ENCODE measurements at places on chromosomes 5 and 9. TPM values are rescaled to one million over a fixed set of nuclear protein-coding genes. Genes with fewer than 3 reads are reported as not detected.

- H3K27me3 ChIP-seq = no peaks in the 10 kb centered on the region
- H3K4me3 ChIP-seq = no peak overlapping the region
- DNase-seq = no peak
- peaks cover 19% of the 10 kb centered on the region for H3K4me1 ChIP-seq
- H3K36me3 ChIP-seq = no peaks in the 10 kb centered on the region
Measured at GRCh38 chr5:124730381-124730780, 16.1 kb downstream of the ZNF608 start.

DNA sequence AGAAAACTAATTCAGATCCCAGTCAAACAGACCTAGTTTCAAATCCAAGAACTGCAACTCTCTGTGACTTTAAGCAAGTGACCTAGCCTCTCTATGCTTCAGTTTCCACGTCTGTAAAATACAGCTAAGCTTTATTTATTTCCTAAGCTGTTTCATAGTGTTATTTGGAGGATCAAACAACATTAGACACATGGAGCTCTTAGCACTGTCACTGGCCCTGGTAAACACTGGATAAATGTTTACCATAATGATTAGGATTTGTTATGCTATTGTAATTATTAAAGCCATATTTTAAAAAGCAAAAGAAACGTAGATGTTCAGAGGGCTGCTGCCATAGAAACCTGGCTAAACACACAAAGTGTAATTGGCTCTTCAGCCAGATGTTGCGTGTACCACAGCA, 26.6 kb upstream of the C5orf58 start:
- H3K4me3 ChIP-seq = no peak overlapping the region
- H3K4me1 ChIP-seq = no peaks in the 10 kb centered on the region

DNA sequence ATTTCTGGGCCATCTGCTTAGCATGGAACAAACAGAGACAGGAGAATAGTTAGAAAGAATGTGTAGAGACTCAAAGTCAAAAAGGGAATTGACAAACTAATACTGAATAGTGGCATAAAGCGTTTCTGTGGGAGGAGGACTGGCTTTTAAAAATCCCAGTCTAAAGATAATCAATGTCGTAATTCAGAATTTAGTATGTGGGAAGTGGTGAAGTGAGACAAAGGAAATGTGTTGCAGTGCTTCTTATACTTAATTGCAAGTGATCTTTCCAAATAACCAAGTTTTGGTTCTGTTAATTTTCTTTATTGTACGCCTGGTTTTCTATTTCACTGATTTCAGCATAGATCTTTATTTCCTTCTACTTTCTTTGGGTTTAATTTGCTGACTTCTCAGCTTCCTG, 133.2 kb downstream of the ENTREP1 start:
- H3K4me3 ChIP-seq = no peak overlapping the region
- H3K36me3 ChIP-seq = no peaks in the 10 kb centered on the region
- no peaks in the 10 kb centered on the region for H3K4me1 ChIP-seq
- H3K27me3 ChIP-seq = no peaks in the 10 kb centered on the region
- H3K27ac ChIP-seq = no peak overlapping the region

DNA sequence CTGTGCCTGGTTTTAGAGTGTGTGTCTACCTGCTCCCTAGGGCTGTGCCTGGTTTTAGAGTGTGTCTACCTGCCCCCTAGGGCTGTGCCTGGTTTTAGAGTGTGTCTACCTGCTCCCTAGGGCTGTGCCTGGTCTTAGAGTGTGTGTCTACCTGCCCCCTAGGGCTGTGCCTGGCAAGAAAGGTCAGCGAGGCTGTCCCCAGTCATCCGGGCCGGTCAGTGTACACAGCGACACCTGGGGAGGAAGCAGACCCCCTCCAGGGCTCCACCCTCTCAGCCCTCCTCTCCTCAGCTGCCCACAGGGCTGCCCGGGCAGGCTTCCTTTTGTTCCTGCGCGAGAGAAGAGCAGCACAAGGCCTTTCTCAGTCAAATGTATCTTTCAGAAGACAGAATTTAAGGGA, 4.1 kb downstream of the NRARP start:
- H3K27me3 ChIP-seq = peaks cover 30% of the 10 kb centered on the region
- peaks cover 32% of the 10 kb centered on the region for H3K4me1 ChIP-seq
- no peak overlapping the region for H3K4me3 ChIP-seq
- H3K36me3 ChIP-seq = no peaks in the 10 kb centered on the region

GRCh38 chr5:153617190-153617589, 126.7 kb downstream of the GRIA1 start:
- H3K4me3 ChIP-seq = no peak overlapping the region
- H3K4me1 ChIP-seq = no peaks in the 10 kb centered on the region
- no peak for DNase-seq

DNA sequence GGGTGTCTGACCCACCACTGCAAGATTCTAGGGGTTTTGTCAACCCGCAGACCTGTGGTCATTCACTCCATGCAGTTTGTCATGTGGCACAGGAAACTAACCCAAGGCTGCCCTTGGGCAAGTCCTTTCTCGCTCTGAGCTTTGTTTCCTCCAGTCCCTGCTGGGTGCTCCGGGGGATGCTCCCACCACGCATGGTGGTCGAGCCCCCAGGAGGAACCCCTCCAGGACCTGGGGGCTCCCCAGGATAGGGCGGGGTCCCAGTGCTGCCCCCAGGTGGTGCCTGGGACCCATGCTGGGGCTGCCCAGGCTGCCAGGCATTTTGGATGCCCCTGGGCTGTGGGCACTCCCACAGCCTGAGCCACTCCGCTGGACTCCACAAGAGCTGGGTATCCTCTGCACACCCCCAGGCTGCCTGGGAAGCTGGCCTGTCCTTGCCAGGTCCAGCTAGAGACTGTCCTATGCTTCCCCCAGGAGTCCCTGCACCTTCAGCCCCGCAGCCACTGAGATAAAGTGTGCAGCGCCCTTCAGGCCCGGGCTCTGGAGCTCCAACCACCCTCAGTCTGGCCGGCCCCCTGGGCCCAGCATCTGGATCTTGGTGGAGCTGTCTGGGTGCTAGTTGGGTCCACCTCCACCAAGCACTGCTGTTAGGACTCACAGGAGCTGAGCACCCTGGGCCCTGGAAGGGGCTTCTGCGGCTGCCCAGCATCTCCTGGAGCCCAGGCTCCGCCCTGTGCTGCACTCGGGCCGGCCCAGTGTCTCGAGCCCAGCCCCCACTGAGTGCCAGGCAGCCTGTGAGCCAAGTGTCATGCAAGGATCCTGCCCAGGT, 104.3 kb downstream of the PHF2 start:
- H3K36me3 ChIP-seq = peaks cover 21% of the 10 kb centered on the region
- DNase-seq = peak; percentile 62
- no peaks in the 10 kb centered on the region for H3K27me3 ChIP-seq
- H3K4me3 ChIP-seq = no peak overlapping the region
- no peak overlapping the region for H3K27ac ChIP-seq

GRCh38 chr5:172186114-172186695, 1.8 kb downstream of the STK10 start:
- H3K36me3 ChIP-seq = no peaks in the 10 kb centered on the region
- H3K27ac ChIP-seq = peak overlapping the region; percentile 82
- peaks cover 31% of the 10 kb centered on the region for H3K4me1 ChIP-seq
- H3K4me3 ChIP-seq = peak overlapping the region; percentile 95
- DNase-seq = no peak
- H3K27me3 ChIP-seq = no peaks in the 10 kb centered on the region

DNA sequence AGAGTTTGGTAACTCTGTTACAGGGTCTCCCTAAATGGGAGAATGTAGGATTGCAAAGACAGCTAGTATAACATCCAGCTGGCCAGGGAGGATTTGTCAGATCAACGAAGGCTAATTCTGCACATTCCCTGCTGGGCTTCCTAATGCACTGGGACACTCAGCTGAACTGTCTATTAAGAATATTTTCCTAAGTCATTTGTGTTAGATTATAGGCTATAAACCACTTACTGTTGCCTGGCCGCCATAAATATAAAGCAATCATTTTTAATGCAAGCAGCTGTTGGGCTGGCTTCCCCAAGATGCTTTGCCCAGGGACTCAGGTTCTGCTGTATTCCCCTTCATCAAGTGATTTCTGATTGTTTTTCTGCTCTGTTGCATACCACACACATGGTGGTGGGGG, 35.3 kb upstream of the SLIT3 start:
- H3K27ac ChIP-seq = no peak overlapping the region
- DNase-seq = no peak

FSTL4 gene
- 0.67 TPM for total RNA-seq

LCN9 gene
- total RNA-seq = not detected

GABRA1 gene
- total RNA-seq = not detected

FGF10 gene
- total RNA-seq = 2.7 TPM

Measured in upper lobe of right lung (tissue), 1 donor.